ENCODE measurements at places on chromosomes 3 and 15.

DNA sequence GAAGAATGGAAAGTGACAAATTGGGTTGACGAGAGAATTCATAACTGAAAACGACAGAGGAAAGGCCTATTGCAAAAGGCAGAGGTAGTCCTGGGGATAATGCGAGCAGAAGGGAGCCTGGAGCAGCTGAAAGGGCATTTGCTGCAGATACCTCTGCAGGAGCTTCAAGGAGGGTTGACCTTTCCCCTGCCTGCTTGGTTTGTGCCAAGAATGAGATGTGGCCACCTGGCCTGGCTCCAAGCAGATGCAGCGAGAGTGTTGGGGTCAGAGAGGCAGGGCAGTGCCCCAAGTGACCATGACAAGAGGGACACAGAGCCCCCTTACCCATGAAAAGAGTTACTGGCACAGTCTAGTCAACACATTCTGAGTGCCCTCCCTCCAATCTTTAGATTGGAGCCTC, 43.5 kb downstream of the SLC41A3 start:
- no peak for DNase-seq

DNA sequence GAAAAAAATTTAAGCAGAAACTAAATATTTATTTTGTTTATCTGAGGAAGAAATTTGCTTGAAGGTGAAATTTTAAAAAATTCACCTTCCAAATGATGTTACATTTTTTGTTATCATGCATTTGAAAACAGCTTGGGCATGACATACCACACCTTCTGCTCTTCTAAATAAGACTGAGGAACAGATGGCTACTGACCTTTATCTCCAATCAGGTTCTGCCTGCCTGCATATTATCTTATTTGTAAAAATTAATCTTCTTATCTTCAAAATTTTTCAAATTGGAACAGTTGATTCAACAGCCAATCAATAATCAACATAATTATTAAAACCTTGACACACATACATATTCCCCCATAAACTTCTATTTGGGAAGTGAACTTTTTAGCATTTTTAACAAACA, 641.8 kb upstream of the ZNF385D start:
- DNase-seq, result no peak

DNA sequence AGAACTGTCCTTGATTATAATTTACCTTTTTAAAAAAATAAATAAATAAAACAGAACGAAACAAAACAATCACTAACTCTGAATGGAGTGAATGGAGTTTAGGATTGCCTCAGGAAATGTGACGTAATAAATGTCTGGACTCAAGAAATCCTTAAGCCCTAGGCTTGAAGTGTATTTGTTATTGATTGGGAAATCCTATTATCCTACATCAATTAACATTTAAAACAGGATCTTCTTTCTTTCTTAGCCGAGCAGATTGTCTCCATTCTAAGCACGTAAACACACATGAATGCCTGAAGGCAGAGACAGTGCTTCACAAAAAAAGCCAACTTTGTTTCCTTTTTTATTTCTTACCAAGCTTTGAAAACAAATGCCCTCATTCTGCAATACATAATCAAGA, 33.4 kb downstream of the KAT2B start:
- no peak for DNase-seq

DNA sequence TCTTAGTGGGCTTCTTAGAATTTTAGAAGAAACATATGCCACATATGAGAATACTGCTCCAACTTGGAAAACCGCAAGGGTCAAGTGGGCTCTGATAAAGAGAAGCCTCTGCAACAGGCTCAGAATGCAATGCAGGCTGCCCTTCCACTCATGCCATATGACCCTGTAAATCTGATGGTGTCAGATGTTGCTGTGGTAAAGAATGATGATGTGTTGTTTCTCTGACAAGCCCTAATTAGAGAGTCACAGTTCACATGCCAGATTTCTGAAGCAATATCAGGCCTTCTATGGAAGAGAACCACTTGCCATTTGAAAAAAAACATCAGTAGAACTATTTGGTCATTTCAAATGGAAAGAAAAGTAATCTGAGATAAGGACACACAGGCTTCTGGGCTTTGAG, 749.6 kb downstream of the AGBL1 start:
- DNase-seq, result no peak

DNA sequence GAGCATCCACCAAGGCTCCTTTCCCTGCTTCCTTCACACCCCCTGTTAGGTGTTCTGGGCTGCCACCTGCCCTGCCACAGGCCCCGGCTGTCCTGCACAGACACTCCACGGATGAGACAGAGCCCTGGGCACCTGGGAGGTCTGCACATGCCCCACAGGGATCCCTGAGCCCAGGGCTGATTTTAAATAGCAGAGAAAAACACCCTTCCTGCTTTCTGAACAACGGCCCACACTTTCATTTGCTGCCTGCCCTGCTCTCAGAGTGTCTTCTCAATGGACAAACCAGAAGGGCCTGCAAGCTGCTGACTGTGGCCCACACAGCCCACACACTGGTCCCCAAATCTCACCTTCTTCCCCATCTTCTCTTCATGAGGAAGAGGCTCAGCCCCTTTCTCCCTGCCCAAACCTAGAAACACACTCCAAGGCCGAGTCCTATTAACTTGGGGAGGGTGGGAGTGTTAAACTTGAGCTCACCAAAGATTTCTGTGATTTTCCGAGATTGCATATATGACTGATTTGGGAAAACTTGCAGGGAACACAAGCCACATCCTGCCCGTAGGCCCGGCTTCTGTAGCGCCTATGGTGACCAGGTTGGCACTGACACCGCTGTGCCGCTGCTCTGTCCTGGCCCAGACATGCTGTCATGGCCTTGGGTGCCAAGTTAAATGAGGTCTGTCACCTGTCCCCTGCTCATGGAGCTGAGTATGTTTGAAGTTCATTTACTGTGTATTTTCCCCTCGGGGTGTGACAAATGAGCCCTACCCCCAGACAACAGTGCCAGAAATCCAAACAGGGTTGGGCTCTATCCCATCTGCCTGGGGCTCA, 47.2 kb upstream of the KLF13 start:
- DNase-seq, result no peak

DNA sequence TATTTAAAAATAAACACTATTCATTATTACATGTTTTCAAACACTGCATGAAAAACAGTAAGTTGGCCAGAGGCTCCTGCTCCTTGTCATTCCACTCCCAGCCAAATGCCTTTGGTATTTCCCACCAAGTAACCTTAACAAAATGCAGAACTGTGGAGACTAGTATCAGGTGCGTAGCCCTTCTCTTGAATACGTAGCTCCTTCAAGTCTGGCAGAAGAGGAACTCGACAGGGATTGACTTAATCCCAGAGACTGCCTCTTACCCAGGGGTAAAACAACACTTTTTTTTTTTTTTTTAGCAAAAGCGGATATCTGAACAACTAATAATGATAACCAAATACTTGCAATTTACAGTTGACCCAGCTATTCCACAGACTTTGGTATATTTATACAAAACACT, 738 bp downstream of the COMMD2 start:
- no peak for DNase-seq

GRCh38 chr15:47039225-47039624, 678.1 kb upstream of the SEMA6D start:
- no peak for DNase-seq
